ENCODE measurements at places on chromosomes 11 and 22.

DNA sequence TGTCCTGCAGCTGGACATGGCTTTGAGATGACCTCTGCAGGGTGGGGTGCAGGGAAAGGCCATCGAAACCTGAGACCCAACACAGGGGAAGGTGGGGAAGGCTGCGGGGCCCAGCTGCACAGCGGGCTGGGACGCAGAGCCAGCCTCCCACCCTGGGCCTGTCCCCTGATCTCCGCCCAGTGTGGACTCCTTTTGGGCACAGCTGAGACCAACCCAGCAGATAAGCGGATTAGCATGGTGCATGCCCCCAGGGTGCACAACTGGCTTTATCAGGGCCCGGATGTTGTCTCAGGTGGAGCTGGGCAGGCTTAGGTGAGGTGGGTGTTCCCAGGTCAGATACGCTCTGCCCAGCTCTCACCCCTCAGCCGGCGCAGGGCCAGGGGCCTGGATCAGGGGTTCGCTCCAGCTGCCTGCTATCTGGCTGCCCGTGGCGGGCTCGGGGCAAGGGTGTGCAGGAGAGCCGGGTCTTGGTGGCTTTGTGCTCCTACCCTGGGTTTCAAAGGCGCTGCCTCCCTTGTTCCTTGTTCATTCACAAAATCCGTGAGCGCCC is 28.1 kb upstream of the MUC5AC start:
- no peak for DNase-seq

DNA sequence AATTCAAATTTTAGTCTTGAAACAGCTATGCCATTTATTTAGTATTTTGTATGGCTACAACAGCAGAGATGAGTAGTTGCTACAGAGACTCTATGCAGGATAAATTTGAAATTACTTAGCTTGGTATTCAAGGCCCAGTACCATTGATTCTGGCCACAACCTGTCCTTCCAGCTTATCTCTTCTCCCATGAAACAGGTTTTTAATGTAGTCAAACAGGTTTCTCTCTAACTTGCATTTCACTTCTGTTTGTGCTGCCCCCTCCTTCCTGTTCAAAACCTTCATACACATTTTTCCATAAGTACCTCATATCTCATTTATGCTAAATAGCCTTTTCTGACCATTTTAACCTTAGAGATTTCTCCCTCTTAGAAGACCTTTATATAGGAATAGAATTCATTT is 3.3 kb downstream of the USP47 start:
- no peak for DNase-seq

DNA sequence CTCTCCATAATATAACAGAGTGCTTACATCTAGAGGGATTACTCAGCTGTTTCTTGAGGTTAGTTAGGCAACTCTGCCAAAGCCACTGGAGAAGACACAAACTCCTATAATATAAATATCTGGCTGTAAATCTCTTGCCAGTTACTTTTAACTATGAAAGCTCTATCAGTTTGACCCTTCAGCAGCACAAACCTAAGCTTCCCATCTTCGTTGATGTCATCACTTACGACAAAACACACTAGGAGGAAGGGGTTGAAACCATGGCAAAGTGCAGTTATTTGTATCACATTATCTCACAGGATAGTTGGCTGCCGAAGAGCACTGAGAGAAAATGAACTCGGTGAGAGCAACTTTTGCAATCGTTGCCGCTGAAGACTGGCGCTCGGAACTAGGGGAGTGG is 922.1 kb downstream of the OPCML start:
- no peak for DNase-seq

DNA sequence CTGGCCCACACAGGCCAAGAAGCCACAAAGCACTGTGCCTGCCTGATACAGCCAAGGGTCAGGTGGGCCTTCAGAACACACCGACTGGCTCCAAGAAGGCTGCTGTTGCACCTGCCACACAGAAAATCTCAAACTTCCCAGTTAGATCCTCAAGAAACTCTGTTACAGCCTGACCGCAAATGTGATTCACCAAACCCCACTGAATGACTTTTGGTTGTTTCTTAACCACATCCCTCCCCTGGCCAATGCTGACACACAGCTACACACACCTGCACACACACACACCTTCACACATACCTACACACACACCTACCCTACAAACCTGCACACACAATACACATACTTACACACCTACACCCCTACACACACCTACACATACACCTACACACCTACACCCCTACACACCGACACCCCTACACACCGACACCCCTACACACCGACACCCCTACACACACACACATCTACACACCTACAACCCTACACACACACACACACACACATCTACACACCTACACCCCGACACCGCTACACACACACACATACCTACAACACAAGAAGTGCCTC is 31.5 kb downstream of the CDKN1C start:
- no peak for DNase-seq

GRCh38 chr22:24427500-24428164 is at the start of gene ADORA2A:
Gene ADORA2A, plus strand, starts transcription at chr22:24427599. Its CDS starts 5,806 bp downstream, at chr22:24433405.
- DNase-seq: peak; percentile 83

DNA sequence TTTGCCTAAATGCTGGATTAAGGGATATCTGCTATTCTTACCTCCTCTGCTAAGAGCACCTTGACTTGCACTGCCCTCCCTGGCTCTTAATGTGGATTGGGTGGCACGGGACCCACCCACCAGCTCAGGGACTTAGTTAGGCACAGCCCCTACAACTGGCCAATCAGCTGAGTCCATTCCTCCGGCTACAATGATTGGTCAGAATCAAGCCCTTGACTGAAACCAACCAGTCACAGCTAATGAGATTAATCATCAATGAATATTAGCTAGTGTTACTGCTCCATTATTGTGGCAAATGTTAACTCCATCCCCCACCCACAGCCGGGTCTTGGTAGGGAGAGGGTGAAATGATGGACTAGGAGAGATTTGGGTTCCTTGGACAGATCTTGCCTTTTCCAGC is 328.0 kb downstream of the MN1 start:
- no peak for DNase-seq

- DNase-seq: no peak
Observed at GRCh38 chr11:87832211-87832610, 343.0 kb downstream of the RAB38 start.

DNA sequence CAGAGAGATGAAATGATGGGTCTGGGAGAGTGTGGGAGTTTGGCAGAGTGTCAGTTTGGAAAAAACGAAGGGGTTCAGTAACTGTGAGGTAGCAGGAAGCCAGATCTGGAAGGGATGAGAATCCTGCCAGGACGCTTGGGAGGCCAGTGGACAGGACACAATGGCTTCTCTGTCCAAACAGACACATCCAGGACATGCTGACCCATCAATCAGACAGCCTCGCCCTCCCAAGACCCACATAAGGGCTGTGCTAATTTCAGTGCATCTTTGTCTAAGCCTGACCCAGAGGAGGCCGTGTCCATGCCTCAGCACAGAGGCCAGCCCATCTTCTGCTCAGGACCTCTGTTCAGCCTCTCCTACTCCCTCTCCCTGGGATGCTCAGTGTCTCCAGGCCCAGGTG is 576.5 kb upstream of the B3GAT1 start:
- no peak for DNase-seq

GRCh38 chr11:10807493-10808234 is 1.1 kb downstream of the EIF4G2 start:
- DNase-seq: peak; percentile 52

DNA sequence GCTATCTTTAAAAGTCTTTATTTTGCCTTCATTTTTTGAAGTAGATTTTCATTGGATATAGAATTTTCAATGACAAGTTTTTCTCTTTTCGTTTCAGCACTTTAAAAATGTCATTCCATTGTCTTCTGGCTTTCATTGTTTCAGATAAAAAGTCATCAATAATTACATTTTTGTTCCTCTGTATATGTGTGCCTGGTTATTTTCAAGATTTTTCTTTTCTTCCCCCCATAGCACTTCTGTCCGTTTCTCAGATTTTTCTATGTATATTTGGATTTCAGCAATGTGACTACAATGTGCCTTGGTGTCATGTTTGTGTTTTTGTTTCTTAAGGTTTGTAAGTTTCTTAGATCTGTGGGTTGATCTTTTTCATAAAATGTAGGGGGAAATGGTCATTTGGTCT is 66.3 kb upstream of the HSD17B12 start:
- DNase-seq: no peak

GRCh38 chr22:23791738-23792645 is 5.2 kb downstream of the SMARCB1 start:
- no peak for DNase-seq

DNA sequence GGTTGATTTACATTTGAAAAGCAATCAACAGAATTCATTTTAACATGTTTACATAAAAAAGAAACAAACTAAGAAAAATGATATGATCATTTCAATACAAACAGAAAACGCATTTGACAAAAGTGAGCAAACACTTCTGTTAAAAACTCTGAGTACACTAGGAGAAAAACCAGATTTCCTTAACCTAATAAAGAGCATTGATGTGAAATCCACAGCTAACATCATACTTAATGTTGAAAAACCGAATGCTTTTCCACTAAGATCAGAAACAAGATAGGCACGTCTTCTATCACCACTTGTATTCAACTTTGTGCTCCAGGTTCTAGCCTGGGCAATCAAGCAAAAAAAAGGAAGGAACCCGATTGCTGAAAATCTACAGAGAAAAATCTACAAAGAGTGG is 227.6 kb downstream of the SBF2 start:
- DNase-seq: no peak

DNA sequence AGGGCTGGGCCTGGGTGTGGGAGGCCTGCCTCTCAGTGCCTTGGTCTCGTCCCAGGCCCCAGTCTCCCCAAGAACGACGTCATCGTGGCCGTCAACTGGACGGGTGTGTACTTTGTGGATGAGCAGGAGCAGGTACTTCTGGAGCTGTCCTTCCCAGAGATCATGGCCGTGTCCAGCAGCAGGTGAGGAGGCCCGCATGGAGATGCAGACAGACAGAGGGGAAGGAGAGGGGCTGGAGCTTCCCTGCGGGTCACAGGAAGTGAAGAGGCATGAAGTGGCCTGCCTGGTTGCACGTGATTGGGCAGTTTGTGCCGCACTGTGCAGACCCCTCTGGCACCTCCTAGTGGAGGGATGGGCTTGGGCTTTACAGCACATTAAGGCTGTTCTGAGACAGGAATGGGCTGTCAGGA is 70.4 kb downstream of the MYO7A start:
- peak; percentile 16 for DNase-seq

GRCh38 chr22:28768701-28769393 is 3.6 kb upstream of the CCDC117 start:
- no peak for DNase-seq

DNA sequence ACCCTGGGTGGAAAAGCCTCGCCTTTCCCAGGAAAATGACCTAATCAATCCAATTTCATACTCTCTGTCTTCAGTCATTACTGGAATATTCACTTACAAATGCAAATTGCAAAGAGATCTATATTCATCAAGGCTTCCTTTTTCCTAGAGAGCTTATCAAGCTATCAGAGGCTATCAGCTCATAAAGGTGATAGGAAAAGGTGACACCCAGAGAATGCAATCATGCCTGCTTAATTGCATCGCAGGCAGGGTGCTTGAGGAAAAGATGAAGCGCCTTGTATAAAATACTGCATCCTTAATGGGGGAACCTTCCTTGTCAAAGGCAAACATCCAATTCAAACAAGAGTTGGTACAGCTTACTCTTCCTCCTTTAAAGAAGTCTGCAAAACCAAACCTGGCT is 59.7 kb downstream of the SHANK2 start:
- DNase-seq: no peak

DNA sequence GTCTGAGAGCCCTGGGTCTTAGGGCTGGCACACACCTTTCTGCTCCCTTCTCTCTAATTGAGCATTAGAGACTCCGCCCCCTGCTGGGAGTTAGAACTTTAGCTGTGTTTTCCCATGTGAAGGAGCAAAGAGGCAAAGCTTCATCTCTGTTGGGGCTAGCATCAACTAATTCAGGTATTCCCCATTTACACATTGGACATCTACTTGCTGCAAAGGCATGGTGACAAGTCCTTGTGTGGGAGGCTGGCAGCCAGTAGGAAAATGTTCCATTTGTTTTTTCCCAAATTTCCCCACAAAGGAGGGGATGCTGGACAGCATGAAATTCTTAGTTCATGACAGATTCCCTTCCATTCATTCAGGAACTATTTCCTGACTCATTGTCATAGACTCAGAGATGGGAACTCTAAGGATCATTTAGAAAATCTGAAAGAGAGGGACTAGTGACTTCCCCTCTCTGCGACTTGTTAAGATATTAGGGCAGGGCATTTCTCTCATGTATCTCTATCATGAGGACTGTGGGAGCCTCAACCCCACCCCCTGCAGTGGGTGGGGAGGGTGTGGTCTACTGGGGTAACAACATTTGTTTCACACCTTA is 3.6 kb downstream of the CD44 start:
- DNase-seq: peak; percentile 58

GRCh38 chr11:94964934-94965333 is 8.4 kb downstream of the CWC15 start:
- DNase-seq: no peak

GRCh38 chr11:8361206-8361605 is 97.5 kb upstream of the LMO1 start:
- no peak for DNase-seq

DNA sequence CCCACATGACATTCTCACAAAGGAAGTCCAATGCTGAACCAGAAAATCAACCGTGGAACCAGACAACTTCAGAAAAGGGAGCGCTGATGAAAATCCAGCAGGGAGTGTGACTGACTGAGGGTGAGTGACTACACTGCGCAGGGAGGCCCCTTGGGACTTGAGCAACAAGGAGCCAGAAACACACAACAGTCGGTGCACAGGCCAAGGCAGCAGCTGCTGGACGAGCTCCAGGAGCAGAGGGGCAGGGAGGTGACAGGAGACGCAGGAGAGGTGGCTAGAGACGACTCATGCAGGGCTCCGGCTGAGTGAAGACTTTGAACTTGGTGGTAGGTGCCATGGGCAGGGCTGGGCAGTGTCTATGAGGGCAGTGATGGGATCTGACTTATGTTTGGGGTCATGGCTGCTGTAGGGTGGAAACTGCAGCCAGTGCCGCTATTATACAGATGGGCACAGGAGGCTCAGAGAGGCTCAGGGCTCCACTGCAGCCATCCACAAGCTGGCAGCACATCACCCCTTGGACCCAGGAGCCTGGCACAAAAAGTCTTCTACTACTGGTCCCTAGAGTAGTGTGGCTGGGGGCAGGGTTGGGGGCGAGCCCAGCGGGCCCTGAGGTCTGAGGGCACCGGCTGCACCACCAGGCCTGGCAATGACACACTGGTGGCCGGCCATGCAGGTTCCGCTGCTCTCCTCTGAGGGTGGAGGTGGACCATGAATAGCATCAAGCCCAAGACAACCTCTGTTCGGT is 10.3 kb upstream of the FADD start:
- DNase-seq: no peak

DNA sequence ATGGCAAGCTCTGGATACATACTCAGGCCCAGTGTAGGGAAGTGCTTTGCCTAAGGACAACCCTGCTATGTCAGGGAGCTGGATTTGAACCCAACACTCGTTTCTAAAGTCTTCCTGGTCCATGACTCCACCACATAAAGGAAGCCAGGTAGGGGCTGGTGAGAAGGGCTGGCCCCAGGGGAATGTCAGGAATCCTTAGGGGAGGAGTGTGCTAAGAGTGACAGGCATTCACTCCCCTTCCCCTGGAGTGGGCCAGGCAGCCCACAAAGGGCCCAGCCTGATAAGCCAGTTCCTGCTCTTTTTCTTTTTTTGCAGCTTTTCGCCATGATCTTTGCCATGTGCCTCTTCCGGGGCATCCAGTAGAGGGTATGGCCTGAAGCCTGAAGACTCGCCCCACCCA is 21.9 kb downstream of the TP53I11 start:
- DNase-seq: no peak

GRCh38 chr11:35602160-35602793 is 16.0 kb upstream of the FJX1 start:
- no peak for DNase-seq

GRCh38 chr11:117189191-117189940 is 9.8 kb upstream of the TAGLN start:
- no peak for DNase-seq

Measured in stimulated activated CD4-positive, alpha-beta T cell treated with anti-CD3 and anti-CD28 coated beads, Interleukin-4, amount 100 ng/mL, for 1 hour (primary cell).